ENCODE measurements at places on chromosomes 2 and 18.
A peak's percentile ranks its signal among the peaks of the same experiment; 100 is the strongest.

DNA sequence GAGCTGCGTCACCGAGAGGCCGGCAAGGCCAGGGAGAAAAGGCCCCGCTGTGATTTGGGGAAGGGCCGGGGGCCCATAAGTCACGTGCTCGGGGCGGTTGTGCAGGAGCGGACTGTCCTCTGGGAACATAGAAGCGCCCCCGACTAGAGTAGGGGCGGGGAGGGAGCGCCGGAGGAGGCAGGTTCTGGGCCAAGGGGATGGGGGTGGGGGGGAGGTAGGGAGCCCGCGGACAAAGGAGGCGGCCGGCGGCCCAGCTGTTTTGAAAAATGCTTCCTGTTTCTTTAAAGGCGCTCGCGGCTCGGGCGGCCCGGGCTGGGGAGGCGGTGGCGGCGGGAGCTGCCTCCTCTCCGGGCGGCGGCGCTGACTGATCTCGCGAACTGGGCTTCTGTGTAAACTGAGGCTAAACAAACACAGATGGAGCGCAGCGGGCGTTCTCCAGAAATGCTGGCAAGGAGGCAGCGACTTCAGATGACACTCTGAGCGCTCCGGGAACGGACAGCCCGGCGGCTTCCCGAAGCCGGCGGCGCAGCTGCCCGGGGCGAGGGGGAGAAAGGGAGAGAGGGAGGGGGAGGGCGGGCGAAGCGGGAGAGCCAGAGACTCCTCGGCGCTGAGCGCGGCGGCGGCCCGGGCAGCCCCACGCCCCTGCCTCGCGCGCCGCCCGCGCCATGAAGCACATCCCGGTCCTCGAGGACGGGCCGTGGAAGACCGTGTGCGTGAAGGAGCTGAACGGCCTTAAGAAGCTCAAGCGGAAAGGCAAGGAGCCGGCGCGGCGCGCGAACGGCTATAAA, at the start of gene ATOH8:
ATOH8 (plus strand) TSS at position 467 of the 788 bp plus-strand sequence; CDS start at position 666, 199 bp downstream.
- peak; percentile 66 for DNase-seq

DNA sequence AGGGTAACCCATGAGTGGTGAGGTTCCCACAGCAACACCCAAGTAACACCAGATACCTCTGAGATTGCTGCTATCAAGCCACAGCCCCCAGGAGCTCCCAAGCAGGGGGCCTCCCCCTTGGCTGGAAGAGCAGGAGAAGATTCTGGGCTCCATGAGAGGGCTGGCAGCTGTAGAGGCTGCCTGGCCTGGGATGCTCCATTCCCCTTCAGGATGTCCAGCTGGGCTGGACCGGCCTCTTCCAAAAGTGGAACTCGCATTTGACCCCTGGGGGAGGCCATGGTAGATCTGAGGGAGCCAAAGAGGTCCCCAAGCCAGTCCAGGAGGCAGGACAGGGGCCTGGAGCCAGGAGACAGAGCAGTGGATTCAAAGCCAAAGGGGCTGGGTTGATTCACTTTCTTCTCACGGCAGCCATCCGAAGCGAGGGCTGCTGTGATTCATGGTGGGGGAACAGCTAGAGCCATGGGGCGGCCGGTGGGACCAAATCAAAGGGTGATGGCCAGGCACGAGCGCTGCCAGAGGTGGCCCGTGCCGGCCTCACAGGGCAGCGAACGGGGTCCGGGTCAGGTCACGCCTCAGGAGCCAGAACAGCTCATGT, 95.3 kb upstream of the ID2 start:
- DNase-seq: peak; percentile 29

- DNase-seq: peak; percentile 48
These were observed 51.7 kb upstream of the CCDC85A start for GRCh38 chr2:56132138-56132537.

- DNase-seq: no peak
These were observed 326.5 kb downstream of the SATB2 start for GRCh38 chr2:199131136-199131655.

- no peak for DNase-seq
These were observed at the start of gene KLHL30 for GRCh38 chr2:238138331-238139195. KLHL30 (plus strand) TSS chr2:238138668; CDS start chr2:238140755, 2,087 bp downstream.

GRCh38 chr2:222738809-222739208, 67.4 kb downstream of the MOGAT1 start:
- DNase-seq: no peak

GRCh38 chr2:106010818-106011355, 183.2 kb downstream of the UXS1 start:
- DNase-seq: no peak

- no peak for DNase-seq
These were observed 8.0 kb downstream of the AGXT start for GRCh38 chr2:240876475-240877251.

GRCh38 chr2:154527962-154528361, 170.5 kb upstream of the KCNJ3 start:
- peak; percentile 15 for DNase-seq

DNA sequence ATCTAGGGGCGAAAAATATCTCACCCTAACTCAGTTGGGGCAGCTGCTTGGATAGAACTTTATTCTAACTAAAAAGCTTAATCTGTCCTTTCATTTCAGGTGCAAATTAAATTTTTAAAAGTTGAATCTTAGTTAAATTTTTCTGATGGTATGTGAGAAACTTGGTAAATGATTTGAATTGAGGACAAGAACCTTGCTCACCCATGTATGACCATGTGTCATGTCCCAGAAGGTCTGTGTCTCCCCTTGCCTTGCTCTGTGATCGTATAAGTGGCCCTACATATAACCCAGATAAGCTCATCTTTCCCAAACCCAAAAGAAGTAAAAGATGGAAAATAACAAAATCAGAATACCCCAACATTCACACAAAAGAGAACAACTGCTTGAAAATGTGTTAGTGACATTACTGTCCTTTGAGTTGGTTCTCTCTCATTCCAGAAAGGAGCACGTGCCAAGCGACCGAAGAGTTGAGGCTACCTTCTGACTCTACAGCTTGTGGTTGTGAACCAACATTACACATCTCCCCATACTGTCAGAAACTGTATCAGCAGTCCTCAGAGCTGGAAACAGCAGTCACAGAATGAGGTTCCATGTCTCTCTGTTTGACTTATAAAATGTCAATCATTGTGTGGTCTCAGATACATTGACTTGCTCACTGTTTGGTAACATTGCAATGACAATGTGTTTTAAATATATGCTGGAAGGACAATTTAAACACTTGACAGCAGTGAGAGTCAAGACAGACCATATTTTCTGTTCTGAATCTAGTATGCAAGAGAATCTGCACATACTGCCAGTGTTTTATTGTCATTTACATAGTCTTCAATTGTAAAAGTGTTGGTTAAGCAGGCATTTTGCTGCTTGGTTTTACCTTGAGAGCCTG, 46.3 kb upstream of the TANK start:
- no peak for DNase-seq

GRCh38 chr2:151886241-151886640, 58.0 kb upstream of the ARL5A start:
- no peak for DNase-seq

DNA sequence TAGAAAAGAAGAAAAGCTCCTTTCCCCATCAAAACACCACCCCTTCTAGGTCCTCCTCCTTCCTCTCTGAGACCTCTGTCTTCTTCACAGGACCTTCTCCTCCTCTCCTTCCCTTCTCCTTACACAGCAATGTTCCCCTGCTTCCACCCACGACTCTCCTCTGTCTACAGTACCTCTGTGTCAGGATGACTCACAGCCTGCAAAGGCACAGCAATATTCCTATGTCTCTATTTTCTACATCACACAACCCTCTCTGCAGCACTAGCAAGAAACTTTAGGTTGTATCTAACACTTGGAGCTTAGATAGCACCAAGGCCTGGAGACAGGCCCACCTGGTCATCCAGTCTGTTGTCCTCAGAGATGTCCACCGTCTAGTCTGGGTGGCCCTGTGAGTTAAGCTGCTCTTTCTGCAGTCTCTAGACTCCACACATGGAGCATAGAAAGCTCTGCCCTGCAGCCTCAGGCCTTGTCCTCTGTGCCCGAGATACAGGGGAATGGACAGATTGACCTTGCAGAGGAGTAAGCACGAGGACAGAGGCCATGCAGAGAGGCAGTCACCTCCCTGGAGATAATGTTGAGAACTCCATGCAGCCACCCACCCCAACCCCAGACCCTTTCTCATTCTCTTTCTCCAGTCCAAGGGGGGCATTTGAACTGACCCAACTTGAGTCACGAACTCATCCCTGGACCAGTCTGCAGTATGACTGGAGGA, 212.0 kb downstream of the TNS1 start:
- DNase-seq: no peak

- DNase-seq: no peak
These were observed 239.9 kb upstream of the ID2 start for GRCh38 chr2:8441986-8442385.

DNA sequence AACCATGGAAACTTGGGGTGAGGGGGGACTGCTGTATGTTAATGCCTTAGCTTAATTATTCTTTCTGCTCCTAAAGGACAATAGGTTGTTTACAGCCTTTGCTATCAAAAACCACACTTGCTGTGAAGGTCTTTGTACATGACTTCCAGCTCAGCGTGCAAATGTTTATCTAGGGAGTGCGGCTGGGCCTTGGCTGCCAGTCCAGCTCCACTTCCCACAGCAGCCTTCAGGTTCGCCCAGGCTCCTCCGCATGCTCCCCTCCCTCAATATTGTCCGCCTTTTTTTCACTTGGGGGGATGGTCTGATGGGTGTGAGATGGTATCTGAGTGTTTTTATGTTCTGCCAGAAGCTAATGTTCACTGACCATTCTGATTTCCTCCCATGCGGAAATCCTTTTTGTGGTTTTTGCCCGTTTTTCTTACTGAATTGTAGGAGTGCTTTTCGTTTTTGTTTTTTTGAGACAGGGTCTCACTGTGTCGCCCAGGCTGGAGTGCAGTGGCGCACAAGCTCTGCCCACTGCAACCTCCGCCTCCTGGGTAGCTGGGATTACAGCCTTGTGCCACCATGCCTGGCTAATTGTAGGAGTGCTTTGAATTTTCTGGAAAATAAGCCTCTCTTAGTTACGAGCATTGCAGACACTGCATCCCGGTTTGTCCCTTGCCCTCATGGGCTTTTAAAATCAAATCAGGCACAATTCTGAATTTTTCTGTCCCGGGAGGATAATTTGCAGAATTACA, 28.8 kb downstream of the SH3BP4 start:
- no peak for DNase-seq

DNA sequence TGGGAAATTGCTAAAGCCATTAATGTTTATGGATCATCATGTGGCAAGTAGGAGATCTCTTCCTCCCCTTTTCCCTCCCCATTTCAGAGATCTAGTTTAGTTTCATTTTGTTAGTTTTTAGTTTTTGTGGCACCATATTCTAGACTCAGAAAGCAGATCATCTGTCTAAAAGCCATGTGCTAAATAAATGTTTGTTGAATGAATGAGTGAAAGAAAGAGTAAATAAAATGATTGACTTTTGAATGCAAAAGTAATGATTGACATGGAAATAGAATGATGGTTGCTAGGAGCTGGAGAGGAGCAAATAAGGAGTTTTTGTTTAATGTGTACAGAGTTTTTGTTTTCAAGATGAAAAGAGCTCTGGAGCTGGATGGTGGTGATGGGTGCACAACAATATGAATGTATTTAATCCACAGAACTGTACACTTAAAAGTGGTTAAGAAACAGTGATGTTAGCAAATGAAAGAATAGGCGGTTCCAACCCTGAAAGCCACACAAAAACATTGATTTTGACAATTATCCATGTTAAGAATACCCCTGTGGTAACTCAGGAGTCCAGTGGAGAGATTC, 23.6 kb downstream of the TMEM178A start:
- DNase-seq: no peak

DNA sequence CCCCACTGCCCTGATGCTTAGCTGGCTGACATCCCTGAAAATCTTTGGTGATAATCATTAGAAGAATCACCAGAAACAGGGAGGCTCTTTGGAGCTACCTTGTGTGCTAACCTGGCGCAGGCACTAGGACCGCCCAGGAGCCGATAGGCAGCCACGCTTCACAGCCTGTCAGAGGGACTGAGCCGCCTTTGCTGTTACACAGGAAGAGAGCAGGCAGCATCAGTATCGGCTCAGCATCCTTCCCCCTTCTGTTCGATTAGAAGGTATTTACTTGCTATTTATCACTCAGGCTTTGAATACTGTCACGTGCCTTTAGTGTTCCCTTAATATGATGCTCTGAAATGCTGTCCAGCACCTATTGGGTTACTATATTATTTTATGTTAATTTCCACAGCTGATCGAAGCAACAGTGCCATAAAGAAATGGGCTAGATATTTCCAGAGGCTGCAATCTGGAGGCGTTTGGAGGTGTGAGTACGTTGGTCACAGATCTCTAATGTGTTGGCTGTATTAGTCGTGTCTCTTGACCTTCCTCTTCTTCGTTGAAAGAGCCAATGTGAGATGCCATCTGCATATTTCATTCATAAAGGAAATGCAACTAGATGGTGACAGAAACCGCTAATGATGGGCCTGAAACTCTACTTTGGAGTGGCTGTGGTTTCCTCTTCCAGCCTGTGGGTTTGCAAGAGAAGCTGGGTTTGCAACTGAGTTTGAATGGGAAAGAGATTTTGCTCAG, 110.4 kb upstream of the RAB27B start:
- DNase-seq: no peak

GRCh38 chr2:165348441-165348840, 109.2 kb downstream of the SCN2A start:
- no peak for DNase-seq

DNA sequence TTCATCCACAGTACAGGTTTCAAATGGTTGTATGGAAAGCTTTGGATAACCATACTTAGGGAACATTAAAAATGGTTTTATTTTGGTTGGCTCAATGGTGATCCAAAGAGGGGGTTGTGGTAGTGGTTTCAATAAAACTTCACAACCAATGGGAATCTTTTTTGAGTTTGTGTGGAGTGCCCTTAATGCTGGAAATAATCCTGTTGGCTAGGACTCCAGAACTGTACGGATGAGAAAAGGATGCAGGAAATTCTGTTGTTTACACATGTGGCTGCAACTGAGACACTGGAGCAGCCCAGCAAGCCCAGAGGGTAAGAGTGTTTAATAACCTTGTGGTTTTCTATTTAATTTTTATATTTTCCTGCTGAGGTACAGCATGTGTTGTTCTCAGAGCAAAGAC, at the start of gene CCDC102B:
CCDC102B (plus strand) TSS at position 210 of the 400 bp plus-strand sequence. CDS start 38,684 bp downstream, outside the sequence.
- no peak for DNase-seq

- no peak for DNase-seq
These were observed 76.4 kb downstream of the COL6A3 start for GRCh38 chr2:237337586-237337985.

DNA sequence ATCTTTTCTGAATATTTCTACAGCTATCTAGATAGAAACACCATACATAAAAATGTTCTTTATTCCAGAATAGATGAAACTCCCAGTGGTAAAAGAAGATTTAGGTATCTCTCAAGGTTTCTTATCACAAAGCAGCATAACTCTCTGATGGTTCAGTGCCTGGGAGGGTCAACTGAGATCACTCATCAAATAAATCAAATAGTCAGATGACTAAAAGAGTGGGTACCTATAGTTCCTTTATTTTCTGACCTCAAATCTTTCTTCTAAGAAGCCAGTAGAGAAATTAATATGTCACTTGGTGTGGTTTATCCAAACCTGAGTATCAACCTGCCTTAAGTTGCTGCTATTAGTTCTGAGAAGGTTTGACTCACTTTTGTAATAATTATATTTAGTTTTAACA, 120.9 kb downstream of the TMEFF2 start:
- no peak for DNase-seq

- DNase-seq: no peak
These were observed 48.0 kb upstream of the ATP6V1B1 start for GRCh38 chr2:70887550-70888246.
